IPS DF 6.9 (cell line): ENCODE measurements at places on chromosomes 5 and 9.

GRCh38 chr9:450561-450960, 235.9 kb downstream of the DOCK8 start:
- no peak overlapping the region for H3K27ac ChIP-seq
- no peak for DNase-seq
- H3K4me1 ChIP-seq = no peaks in the 10 kb centered on the region
- peaks cover 1% of the 10 kb centered on the region; the same call in 1 of the 2 replicates for H3K27me3 ChIP-seq

GRCh38 chr9:87498046-87498810, 561 bp downstream of the DAPK1 start:
- H3K27me3 ChIP-seq = no peaks in the 10 kb centered on the region
- H3K4me1 ChIP-seq = no peaks in the 10 kb centered on the region

- H3K4me3 ChIP-seq = no peak overlapping the region
- no peaks in the 10 kb centered on the region for H3K27me3 ChIP-seq
- no peaks in the 10 kb centered on the region for H3K36me3 ChIP-seq
- DNase-seq = no peak
- H3K27ac ChIP-seq = no peak overlapping the region
- no peaks in the 10 kb centered on the region for H3K4me1 ChIP-seq
Observed at GRCh38 chr9:7656636-7657035, 142.9 kb downstream of the DMAC1 start.

GRCh38 chr5:83844449-83845068, 123.9 kb upstream of the HAPLN1 start:
- no peak overlapping the region for H3K27ac ChIP-seq
- H3K36me3 ChIP-seq = no peaks in the 10 kb centered on the region
- H3K4me3 ChIP-seq = no peak overlapping the region
- H3K27me3 ChIP-seq = no peaks in the 10 kb centered on the region
